ENCODE measurements at places on chromosomes 16 and 17.
A peak's percentile ranks its signal among the peaks of the same experiment; 100 is the strongest.

GRCh38 chr17:45857977-45858708 lies 13.5 kb downstream of the SPPL2C start:
- no peak for DNase-seq

DNA sequence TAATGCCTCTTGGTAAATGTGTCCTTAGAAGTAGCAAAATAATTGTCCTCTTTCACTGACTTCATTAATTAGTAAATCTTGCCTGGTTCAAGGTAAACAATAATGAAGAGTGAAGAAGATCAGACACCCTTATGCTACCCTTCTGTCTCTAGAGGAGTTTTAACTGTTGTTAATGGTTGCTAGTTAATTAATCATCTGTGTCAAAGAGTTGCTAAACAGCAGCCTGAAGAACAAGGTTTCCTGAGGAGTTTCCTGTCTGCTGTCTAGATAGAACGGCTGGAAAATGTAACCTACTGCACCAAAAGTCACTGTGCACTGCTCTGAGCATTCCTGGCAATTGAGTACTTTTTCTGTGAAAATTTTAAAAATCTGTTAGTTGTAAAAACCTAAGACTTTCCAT lies 131.3 kb downstream of the NLK start:
- no peak for DNase-seq

DNA sequence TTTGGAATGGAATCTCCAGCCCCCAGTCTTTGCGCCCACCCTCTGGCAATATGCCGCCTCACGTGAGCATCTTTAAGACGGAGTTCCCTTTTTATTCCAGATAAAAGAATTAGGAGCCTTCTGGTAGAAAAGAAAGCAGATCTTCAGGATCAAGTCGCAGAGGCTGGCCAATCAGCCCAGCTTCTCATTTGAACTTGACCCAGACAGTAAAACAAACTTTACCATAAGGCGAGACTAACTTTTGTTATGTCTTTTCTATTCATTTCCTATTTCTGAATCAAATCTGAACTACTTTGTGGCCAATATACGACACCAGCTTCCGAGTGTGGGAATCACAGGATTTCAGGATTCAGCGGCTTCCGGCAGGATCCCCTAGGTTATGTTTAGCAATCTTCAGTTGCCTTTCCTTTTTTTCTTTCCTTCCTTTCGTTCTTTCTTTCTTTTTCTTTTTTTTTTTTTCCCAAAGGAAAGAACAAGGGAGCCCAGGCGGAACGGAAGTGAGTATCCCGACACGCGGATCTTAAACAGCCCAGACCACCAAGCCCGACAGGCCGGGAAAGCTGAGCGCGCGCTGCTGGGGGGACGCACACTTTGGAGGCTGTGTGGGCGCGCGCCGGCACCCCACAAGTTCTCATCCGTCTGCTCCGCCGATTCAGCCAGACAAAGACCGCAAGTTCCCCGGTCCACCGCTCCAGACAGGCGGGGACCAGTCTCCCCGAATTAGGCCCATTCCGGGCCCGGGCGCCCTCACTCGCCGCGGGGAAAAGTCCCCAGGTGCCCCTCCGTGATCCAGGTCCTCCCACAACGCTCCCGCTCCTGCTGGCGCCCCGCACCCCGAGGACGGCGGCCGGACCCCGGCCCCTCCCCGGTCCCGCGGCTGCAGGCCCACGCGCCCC lies 633 bp downstream of the TBC1D16 start:
- DNase-seq, result no peak

DNA sequence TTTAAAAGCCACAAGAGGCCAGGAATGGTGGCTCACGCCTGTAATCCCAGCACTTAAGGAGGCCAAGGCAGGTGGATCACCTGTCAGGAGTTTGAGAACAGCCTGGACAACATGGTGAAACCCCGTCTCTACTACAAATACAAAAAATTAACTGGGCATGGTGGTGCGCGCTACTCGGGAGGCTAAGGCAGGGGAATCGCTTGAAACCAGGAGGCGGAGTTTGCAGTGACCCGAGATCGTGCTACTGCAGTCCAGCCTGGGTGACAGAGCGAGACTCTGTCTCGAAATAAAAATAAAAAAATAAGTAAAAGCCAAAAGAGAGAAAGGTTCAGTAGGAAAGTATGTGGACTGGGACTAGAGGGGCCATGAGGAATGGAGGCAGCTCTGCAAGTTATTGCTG lies 13.1 kb upstream of the ITGAL start:
- no peak for DNase-seq

- DNase-seq, result peak; percentile 64
Measured at GRCh38 chr16:67177743-67178699, 5.7 kb downstream of the MATCAP1 start.

GRCh38 chr17:67478401-67479041 lies 101.4 kb downstream of the PITPNC1 start:
- DNase-seq, result no peak

GRCh38 chr17:1542316-1542715 lies 20.3 kb downstream of the PITPNA start:
- DNase-seq, result no peak

DNA sequence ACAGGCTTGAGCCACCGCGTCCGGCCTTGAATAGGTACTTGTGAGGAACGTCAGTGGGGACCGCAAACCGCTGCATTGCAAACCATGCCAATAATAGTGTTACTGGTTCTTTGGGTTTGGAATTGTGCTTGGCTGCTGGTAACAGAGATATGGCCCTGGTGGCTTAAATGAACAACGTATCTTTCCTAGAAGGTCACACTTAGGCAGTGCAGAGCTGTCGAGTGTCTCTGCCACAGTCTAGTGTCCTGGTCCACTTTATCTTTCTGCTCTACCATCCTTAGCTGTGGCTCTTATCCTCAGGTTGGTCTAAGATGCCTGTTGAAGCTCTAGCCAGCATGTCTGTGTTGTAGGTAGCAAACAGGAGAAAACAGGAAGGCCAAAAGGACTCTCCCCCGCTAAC lies 262.1 kb downstream of the SNX29 start:
- no peak for DNase-seq

GRCh38 chr16:68999114-68999513 lies 106.3 kb upstream of the HAS3 start:
- DNase-seq, result no peak

DNA sequence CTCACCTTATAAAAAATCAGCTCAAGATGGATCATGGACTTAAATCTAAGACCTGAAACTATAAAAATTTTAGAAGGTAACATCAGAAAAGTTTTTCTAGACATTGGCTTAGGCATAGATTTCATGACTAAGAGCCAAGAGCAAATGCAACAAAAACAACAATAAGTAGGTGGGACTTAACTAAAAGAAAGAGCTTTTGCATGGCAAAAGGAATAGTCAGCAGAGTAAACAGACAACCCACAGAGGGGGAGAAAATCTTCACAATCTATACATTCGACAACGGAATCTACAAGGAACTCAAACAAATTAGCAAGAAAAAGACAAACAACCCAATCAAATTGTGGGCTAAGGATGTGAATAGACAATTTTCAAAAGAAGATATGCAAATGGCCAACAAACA lies 368.4 kb upstream of the KIF2B start:
- no peak for DNase-seq

- DNase-seq, result no peak
Measured at GRCh38 chr16:2233872-2234812, 2.1 kb upstream of the DNASE1L2 start.

DNA sequence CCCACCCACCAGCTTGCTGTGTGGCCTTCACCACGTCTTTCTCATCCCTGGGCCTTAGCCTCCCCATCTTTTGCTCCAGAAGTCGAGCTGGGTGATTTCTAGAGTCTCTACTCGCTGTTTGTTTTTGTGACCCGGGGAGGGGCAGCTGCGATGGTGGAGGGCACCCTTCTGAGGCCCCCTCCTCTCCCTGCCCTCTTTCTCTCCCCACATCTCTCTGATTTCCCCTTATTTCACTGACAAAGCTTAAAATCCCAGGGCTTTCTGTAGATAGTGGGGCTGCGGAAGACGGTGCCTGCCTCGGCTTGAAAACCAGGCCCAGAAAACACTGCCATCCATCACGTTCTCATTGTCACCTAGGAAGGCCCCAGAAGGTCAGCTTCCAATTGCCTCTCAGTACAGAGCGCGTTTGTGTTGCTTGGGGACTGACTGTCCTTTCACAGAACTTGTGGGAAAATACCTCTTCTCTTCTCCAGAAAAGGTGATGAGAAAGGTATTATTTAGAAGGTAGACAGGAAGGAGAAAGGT lies 95.1 kb downstream of the NTN1 start:
- DNase-seq, result no peak

- DNase-seq, result no peak
Measured at GRCh38 chr17:65902831-65903522, 289.0 kb downstream of the CEP112 start.

DNA sequence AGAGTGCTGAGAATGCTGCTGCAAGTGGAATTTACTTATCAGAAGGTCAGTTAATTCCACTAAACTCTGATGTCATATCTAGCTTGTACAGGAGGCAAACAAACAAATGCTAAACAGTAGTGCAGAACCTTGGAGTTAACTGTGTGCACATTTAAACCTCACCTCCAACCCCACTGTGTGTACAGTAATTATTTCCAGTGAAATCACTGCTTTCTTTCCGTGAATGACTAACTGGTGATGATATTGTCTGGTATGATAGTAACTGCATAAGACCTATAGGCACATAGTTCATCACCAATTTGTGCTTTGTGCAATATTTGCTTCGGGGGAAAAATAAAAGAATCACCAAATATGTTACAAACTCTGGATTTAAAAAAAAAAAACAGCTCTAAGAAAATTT lies 492.5 kb upstream of the HSBP1 start:
- DNase-seq, result no peak

DNA sequence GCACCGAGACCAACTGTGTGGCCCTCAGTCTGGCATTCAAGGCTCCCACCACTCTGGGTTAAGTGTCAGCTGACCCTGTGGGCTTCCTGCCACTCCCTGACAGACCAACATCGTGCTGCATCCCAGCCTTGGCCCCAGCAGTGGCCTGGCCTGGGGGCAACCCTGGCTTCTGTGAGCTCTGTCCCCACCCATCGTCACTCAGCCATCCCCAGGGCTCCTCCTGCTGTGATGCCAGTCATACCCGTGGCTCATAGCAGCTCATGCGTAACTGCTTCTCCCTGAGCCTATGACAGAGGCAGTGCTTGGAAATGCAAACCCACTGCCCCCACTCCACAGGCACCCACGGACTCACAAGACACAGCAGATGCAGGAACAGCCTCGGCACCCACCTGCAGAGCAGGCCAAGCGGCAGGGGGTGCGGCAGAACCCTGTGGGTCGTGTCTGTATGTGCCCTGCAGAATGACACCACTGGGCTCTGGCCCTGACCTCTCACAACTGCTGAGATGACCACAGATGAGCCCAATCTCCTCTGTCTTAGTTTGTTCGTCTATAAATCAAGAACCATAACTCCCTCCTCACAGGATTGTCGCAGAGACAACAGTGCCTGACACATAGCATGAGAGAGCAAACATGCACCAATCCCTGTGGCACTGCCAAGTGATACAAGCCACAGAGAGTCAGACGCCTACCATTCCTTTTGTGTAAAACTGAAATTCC lies 26.6 kb downstream of the PIEZO1 start:
- DNase-seq, result no peak

DNA sequence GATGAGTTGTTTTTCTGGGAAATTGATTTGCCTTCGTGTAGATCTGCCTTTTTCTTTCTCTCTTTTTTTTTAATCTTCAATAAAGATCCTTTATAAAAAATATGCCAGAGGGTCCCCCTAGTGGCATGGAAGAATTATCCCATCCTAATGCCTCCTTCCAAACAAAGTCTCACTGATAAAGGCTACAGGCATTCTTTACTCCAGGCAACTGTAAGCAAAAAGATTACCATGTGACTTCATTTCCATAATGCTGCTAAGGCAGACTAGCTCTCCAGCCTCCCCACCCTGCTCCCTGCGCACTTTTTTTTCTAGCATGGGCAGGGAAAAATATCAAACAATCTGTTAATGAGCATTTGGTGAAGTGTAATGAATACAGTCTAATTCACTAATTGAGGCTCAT lies 220.2 kb upstream of the CDH8 start:
- peak; percentile 21 for DNase-seq

DNA sequence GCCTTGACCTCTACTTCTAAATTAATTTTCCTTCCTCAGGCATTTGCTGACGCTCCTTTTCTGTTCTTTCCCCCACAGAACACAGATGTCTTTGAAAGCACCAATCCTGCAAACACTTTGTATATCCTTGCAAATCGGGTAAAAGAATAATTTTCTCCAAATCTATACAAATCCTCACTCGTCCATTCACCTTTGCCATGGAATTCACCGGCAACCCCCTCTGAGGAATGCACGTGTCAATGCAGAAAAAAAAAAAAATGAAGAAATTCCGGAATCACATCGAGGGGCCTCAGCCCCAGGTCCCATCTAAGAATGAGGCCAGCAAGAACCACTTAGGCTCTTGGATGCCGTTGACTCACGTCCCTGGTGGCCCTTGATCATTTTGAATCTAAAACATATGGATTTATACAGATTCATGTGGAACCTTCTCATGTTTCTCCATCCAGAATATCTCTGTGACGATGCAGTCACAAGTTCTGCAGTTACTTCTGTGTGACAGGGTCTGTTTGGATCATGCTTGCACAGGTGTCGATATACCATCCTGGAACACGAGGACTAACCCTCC lies 136.9 kb downstream of the RBFOX3 start:
- no peak for DNase-seq
